Stimulated activated CD4-positive, alpha-beta T cell treated with anti-CD3 and anti-CD28 coated beads, Interleukin-12 subunit alpha, Interleukin-12 subunit beta, amount 100 ng/mL, for 4 hours (primary cell): ENCODE measurements at places on chromosomes 11 and 22.

- DNase-seq, result no peak
These were observed 148.2 kb upstream of the ARHGAP20 start for GRCh38 chr11:110860461-110860860.

DNA sequence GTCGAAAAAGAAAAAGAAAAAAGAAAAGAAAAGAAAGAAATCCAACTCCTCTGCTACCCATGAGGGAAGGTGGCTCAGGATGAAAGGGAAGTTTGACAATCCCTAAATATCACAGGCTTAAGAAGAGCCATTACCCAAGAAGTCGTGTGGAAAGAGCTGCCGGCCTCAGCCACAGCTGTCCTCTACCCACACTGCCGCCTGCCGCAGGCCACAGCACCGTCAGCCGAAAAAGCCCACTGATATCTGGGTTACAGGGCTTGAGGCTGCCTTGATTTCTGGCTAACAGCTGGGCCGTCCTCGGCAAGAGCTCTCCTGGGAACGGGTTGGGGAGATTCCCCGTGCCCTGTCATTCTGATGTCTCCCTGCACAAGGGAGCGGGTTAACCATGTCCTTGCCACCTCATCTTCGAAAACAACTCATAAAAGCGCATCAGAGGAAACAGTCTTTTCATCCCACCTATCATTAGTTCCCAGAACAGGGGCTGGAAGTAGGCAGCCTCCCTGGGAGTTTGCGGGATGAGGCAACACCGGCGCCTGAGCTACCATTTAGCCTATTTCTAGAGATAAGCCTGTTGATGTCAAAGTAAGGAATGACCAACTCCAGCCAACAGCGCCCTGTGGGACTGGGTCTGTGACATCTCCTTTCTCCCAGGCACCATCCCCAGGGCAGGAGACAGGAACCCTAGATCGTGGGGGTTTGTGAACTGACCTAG lies 21.8 kb upstream of the SNX32 start:
- DNase-seq, result no peak

GRCh38 chr11:131703311-131703710 lies 332.9 kb downstream of the NTM start:
- no peak for DNase-seq

- peak; percentile 10 for DNase-seq
These were observed 41.3 kb downstream of the LRRC32 start for GRCh38 chr11:76629116-76629852.

DNA sequence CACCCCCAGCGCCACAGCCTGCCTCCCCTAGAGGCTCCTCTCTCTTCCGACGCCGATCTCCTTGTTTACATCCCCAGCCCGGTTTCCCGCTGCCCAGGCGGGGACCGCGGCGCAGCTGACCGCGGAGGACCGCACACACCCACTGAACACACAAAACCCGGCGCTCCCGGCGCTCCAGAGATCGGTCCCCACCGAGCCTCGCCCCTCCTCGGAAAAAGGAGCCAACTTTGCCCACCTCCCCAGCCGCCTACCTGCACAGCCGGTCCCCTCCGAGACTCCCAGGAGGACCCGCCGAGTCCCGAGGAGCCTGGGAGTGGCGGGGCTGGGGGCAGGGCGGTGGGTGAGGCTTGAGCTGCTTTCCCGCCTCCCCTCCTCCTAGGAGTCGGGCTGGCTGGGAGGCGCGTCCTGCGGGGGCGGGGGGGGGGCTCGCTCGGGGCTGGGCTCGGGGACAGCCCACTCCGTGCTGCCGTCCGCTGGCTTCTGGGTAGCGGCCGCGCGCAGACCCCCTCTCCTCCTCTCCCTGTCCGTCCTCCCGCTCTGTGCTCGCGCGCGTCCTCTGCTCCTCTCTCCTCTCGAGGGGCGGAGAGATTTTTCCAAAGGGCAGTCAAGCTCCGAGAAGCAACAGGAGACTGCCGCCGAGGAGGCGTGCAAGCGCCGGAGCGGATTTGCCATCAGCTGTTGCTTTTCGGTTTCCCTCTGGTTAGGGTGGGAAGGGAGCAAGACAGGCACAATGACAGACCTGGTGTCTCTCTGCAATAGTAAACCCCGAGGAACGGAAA lies at the start of gene FXYD6:
Gene FXYD6, minus strand, starts transcription at position 318 of the 779 bp plus-strand sequence. CDS start 33,882 bp downstream, outside the sequence.
- no peak for DNase-seq

GRCh38 chr11:12088047-12088481 lies 22.3 kb upstream of the MICAL2 start:
- DNase-seq, result no peak

DNA sequence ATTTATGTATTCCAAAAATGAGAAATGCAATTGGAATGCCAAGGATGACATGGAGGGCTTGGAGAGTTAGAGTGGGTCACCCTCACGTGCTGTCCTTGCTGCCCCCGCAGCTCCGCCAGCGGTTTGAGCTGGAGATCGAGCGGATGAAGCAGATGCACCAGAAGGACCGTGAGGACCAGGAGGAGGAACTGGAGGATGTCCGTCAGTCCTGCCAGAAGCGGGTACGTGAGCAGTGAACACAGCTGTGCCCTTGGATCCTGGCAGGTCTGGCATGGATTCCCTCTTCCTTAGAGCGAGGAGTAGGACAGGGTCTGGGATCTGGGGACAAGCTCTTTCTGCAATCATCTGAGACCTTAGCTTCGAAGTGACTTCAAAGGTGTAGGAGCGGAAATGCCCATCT lies 166.2 kb downstream of the MYO18B start:
- no peak for DNase-seq

DNA sequence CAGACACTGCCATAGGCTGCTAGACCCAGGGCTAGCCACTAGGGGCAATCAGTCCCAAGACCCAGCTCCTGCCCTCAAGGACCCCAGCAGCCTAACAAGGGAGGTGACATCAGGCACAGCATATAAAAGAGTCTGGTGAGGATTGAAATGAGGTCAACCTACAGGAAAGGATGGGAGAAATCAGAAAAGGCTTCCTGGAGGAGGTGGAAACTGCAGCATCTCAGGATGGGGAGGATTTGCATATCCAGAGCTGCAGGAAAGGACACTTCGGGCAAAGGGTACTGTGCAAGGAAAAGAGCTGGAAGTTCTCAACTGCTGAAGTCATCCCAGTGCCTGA lies 2.9 kb upstream of the ARFGAP2 start:
- peak; percentile 40 for DNase-seq

DNA sequence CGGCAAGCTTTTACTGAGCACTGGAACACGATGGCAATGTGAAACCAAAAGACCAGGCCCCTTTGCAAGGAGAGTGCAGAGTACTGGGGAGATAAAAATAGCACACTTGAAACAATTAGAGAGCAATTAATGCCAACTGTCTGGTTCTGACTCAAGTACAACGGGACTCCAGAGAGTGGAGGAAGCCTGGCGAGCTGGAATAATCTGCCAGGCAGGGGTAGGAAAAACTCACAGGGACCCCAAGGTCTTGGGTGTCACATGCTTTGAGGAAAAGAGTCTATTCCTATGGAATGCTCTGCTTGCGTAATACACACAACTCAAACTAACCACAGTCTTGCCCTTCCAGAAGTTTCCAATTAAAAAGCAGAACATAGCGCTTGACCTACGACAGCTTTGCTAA lies 113.0 kb upstream of the CLMP start:
- DNase-seq, result no peak

- no peak for DNase-seq
These were observed 7.7 kb upstream of the SYVN1 start for GRCh38 chr11:65141896-65142494.

- DNase-seq, result peak; percentile 69
These were observed 15.2 kb upstream of the SORL1-AS1 start for GRCh38 chr11:121467965-121468364.

DNA sequence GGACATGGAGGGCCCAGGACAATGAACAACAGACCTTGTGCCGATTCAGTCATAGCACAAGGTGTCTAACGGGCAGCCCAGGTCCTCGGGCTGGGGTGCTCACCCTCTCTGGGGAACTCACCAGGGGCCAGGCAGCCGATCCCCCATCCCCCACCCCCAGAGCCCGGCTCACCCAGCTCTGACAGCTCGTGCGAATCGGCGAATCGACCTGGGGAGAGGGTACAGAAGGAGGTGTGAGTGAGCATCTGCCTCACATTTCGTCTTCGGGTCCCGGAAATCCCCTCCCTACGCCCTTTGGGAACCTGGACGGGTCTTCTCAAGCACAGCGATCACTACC lies 423 bp downstream of the PEX16 start:
- DNase-seq, result no peak

GRCh38 chr11:2110521-2110920 lies 28.7 kb downstream of the IGF2 start:
- no peak for DNase-seq

DNA sequence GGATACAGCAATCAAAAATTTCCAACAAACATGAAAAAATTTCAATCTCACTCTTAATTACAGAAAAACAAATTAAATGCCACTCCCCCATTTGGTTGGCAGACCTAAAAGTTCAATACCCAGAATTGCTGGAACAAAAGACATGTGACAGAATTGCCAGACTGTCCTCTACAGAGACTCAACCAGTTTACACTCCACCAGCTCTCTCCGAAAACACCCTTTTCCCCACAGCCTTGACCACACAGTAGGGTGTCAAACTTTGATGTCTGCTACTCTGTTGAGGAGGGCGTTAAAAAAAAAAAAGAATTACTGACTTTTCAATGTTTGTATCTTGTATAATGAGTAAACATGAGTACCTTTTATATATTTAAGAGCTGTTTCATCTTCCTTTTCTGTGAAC lies 44.7 kb upstream of the YPEL1 start:
- DNase-seq, result no peak

- no peak for DNase-seq
These were observed 23.5 kb downstream of the SPATA19 start for GRCh38 chr11:133821776-133822175.

DNA sequence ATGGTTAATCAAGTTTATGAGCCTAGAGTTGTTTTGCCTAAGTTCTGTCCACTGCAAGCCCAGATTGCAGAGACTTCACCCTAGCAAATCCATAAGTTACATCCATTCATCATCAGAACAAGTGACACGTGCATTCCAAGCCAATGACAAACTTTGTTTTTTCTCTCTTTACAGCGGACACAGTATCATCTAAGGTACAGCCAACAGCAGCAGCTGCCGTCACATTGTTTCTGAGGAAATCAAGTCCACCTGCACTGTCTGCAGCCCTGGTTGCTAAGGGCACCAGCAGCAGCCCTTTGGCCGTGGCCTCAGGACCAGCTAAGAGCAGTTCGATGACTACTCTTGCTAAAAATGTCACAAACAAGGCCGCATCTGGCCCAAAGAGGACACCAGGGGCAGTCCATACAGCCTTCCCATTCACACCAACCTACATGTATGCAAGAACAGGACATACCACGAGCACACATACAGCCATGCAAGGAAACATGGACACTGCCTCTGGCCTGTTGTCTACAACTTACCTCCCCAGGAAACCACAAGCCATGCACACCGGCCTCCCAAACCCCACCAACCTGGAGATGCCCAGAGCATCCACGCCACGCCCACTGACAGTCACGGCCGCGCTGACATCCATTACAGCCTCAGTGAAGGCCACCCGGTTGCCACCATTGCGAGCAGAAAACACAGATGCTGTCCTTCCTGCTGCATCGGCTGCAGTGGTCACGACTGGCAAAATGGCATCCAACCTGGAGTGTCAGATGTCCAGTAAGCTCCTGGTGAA lies 155.8 kb downstream of the C11orf91 start:
- DNase-seq, result no peak

DNA sequence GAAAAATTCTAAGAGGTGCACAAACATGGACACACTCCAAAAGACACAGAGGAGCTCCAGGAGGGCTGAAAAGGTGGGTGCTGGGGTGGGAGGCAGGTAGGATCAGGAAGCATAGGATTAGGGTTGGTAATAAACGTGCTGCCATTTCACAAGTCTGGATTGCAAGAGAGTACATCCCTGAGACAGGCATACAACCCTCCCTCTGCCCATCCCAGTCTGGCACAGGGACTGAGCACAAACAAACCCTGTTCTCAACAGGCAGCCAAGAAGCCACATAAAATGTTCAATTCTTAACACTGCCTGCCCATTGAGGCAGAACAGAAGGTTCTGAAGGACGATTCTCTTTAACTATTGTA lies 18.5 kb downstream of the SLC35F2 start:
- no peak for DNase-seq

DNA sequence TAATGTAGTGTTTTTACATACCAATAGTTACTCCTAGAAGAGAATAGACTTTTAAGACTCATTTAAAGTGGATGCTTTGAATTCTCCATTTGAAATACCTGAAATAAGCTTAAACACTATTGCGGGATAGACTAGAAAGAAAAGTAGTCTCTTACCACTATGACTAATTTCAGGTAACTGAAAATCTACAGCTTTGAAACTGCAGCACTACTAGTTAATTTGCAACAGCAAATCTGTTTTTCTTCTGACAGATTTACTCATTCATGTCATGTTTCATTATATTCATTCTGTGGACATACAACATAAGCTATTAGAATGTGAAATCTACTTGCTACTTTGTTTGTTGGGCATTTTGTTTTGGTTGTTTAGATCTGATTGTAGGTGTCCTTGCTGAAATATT lies 153.6 kb downstream of the MAML2 start:
- DNase-seq, result no peak

- DNase-seq, result peak; percentile 38
These were observed 3.1 kb downstream of the AKIP1 start for GRCh38 chr11:8913961-8914660.

DNA sequence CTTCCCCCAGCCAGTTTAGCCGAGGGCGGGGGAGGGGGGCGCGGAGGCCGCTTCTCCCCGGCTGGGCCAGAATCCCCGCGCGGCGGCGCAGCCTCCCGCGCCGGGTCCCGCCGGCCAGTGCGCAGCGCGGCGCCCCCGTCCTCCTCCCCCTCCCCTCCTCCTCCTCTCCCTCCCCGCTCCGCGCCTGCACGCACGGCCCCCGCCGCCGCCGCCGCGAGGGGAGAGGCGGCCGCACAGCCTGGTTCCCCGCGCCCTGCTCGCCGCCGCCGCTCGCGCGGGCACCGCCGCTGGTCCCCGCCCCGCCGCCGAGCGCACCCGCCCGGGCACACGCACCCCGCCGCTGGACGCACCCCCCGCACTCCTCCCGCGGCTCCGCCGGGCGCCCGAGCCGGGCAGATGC lies at the start of gene FLRT1:
Gene FLRT1, plus strand, starts transcription at position 356 of the 400 bp plus-strand sequence. CDS start 80,337 bp downstream, outside the sequence.
- no peak for DNase-seq

DNA sequence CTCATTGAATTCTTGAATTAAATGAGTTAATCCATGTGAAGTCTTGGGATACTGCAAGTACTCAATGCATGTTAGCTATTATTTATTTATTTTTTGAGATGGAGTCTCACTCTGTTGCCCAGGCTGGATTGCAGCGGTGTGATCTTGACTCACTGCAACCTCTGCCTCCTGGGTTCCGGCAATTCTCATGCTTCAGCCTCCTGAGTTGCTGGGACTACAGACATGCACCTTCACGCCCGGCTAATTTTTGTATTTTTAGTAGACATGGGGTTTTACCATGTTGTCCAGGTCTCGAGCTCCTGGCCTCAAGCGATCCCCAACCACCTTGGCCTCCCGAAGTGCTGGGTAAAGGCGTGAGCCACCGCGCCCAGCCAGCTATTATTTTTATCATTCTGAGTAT lies 9.4 kb downstream of the MMP7 start:
- DNase-seq, result no peak

DNA sequence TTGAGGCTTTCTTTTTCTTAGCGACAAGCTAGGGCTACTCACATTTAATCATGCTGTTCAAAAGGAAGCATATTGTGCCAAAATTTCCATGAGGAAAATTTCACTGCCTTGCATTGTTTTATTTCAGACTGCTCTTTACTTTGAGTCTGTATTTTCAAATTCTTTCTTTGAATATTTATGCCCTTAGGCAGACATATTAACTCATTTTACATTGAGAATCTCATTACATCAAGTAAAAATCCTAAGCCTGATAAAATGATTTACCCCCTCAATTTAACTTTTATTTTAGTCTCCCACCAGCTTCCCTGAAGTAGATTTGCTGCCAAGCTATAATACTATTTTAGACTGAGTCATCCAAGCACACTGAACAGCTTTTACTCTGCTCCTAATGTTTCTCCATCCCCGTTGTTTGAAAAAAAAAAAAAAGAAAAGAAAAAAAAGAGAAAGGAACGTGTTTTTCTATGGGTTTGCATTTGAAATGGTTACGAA lies 189.3 kb upstream of the MTMR2 start:
- DNase-seq, result no peak
